ENCODE measurements at places on chromosomes 1 and 21. TPM values are rescaled to one million over a fixed set of nuclear protein-coding genes. Genes with fewer than 3 reads are reported as not detected.

DNA sequence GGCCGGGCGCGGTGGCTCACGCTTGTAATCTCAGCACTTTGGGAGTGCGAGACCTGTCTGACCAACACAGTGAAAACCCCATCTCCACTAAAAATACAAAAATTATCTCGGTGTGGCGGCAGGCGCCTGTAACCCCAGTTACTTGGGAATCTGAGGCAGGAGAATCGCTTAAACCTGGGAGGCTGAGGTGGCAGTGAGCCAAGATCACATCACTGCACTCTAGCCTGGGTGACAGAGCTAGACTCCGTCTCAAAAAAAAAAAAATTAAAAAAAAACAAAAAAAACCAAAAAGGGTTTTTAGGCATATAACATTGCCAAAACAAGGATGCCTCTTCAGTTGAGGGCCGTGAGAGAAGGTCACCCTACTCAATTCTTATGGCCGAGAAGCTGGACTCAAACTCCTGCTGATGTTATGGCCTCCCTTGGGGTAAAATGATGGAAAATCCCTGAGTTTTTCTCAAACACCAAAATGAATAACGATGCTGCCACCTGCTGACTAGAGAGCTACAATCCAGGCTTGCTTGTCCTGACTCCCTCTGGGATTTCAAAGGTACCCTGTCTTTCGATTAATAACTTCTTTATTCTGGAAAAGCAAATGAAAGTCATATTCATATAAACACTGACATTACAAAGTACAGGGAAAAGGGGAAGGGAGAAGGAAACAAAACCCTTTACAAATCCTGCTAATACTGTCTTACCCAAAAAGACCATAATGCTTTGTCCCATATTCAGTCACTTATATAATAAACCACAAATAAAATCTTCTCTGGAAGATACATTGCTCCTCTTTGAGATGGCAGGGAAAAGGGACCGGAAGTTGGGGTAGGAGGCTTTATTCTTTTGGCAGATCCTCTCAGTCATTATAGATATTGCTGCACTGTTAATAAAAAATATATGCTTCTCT lies 10.7 kb downstream of the RAB42 start:
- DNase-seq = peak; percentile 82

DNA sequence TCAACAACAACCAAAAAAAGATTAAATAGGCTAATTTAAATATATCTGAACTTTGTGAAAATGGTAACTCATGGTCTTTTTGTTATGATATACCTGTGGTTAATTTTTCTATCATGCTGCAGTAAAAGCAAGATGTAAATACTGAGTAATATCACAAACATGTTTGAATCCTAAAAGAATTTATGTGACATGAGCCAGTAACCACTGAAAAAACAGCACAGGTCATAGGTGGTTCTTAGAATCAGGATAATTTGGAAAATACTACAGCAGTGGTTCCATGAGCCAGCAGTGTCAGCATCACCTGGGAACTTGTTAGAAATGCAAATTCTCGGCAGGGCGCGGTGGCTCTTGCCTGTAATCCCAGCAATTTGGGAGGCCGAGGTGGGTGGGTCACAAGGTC lies 4.1 kb downstream of the ATP5IF1 start:
- DNase-seq = no peak

GJA8 gene
- not detected for total RNA-seq

GRCh38 chr1:168529518-168529917 lies 14.3 kb downstream of the XCL2 start:
- no peak for DNase-seq

SPRR1B gene
- not detected for total RNA-seq

DNA sequence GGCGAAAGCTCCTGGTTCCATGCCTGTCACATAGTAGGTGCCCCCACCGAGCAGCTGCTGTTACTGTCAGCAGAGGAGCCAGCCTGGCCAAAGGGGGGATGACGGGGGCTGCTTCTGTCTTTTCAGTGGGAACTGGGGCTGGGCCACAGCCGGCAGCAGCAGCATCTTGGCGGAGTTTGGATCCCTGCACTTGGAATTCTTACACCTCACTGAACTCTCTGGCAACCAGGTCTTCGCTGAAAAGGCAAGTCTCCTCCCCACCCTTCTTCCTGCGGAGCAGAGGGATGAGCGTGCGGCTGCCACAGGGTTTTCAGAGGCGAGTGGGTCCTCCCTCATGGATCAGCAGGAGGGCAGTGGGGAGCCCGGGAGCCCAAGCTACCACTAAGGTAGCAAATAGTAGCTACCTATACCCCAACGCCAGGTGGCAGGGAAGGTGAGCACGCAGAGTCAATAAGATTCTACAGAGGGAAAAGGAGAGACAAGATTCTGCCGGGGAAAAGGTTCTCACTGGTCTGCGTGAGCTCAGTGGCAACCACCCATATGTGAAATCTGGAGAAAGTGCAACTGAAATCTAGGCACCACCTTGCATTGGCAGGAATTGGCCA lies 41.4 kb upstream of the SELENON start:
- no peak for DNase-seq

ADGRL4 gene
- total RNA-seq = 3.2 TPM

TMEM61 gene
- total RNA-seq = not detected

GRCh38 chr1:206664740-206665139 lies 20.0 kb upstream of the MAPKAPK2 start:
- no peak for DNase-seq

Measured in IMR-90 (cell line).